ENCODE measurements at places on chromosomes 7 and 10.
A peak's percentile ranks its signal among the peaks of the same experiment; 100 is the strongest.

DNA sequence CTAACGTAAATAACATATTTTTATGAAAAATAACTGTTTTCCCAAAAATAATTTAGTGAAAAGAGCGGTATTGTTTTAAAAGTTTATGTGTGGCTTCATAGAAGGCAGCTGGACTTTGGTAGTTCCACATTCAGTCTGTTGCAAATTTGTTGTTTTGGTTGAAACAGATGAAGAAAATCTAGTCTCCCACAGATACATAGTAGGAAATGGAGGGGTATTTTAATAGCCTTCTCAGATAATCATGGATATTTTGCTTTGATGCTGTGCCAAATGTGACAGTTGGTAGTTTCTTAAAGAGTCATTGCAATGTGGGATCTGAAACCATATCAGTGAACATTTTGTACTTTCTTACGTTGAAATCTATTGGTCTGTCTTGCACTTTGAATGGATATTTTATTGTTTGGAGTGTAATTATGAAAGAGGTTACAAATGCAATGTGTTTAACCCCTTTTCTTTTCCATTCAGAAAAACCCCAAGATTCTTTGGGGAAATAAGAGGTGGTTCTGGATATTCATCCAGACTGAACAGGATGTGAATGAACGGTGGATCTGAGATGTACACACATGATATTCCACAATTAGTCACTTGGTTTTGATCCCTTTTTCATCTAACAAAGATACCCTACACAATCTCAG is 10.4 kb downstream of the ZNF365 start:
- no peak for DNase-seq

- DNase-seq, result no peak
These were observed 20.7 kb downstream of the TOMM7 start for GRCh38 chr7:22801912-22802311.

GRCh38 chr10:33355274-33355673 is 20.8 kb upstream of the NRP1 start:
- DNase-seq, result no peak

GRCh38 chr10:45279682-45280081 is 35.7 kb downstream of the OR13A1 start:
- DNase-seq, result no peak

- peak; percentile 40 for DNase-seq
These were observed at the start of gene LRRD1 for GRCh38 chr7:92178928-92179924. LRRD1 (minus strand) TSS chr7:92179142; CDS start chr7:92165202, 13,940 bp downstream.

DNA sequence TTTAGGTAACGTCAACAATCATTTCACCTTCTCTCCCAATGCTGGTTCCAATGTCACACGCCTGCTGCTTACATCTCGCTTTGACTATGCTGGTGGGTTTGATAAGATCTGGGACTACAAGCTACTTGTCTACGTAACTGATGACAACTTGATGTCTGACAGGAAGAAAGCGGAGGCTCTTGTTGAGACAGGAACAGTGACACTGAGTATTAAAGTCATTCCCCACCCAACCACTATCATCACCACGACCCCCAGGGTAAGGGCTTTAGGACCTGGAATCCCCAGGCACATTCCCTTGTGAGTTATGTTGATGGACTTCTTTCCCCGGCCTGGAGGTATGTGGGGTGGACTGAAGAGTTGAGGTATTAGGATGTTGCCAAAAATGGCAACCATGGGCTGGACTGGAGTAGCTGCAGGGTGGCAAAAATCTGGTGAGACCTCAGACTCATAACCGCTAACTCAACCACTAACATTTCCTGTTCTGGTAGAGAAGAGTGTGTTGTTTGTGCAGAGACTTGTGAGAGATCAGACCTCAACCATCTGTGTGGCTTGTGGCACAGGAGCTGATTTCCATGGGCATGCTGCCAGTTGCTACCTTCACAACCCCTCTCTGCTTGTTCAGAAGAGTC is 59.2 kb downstream of the CDHR3 start:
- no peak for DNase-seq

DNA sequence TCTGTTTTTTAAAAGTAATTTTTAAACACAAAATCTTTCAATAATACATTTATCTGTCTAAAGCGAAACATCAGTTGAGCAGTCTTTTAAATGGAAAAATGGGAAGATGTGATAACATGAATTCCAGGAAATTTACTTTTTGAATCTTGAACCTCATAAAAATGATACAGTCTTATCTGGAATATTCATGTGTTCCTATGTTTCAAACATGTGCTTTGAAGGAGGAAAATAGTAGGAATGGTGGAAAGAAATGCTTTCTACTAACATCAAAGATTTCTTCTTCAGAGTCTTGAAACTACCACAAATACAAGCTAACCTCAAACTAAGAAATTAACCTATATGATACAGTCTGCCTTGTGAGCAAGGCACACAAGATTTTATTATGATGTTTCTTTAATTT is 317.5 kb upstream of the SEMA3A start:
- DNase-seq, result no peak

- DNase-seq, result no peak
These were observed 159.7 kb downstream of the GNAI1 start for GRCh38 chr7:80294346-80294745.

GRCh38 chr10:11810973-11811372 is 12.2 kb upstream of the PROSER2 start:
- DNase-seq, result no peak
